Non-pigmented ciliary epithelial cell (primary cell): ENCODE measurements at places on chromosomes 11 and 22.

GRCh38 chr11:103652013-103652412 is 384.4 kb upstream of the DDI1 start:
- DNase-seq, result no peak

DNA sequence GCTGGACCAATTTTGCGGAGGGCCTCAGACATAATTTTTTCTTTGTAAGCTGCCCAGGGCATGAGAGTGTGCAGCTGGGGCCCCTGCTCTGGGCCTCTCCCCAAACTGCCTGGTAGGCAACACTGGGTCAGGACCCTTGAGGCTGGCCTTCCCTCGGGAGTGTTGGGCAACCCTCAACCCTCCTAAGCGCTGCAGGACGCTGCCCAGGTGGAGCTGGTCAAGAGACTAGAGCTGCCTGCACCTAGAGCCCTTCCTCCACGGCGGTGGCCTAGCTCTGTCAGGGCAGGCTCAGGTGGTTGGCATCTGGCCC is 505 bp upstream of the TMEM132A start:
- DNase-seq, result no peak

GRCh38 chr11:29435421-29435820 is 581.4 kb downstream of the KCNA4 start:
- DNase-seq, result no peak

- DNase-seq, result no peak
These were observed 58.9 kb downstream of the PARVA start for GRCh38 chr11:12436266-12436665.

DNA sequence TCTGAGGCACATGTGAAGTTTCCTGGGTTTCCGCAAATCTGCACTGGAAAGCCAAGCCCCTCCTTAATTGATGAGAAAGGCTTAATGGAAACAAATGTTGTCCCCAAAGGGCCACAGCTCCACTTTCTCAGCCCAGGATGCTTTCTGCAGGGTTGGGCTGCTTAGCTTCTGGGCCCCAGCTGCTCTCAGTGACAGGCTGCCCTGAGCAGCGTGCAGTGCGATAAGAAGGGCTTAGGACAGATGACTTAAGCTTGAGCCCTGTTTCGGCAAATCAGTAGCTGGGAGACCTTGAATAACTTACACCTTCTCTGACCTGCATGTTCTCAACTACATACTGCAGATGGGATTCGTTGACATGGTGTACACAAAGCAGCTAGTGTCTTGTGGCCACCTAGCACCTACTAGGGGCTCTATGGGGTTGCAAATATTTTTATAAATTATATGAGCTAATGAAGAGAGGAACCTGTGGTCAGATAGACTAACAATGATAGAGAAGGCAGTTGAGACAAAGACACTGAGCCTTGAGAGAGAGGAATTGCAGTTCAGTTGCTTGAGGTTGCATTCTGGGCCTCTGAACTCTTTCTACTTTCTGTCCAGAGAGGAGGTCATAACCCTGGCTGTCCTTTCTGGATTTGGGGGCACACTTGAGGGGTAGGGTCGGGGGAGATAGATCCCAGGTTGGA is 11.5 kb downstream of the STX3 start:
- no peak for DNase-seq

DNA sequence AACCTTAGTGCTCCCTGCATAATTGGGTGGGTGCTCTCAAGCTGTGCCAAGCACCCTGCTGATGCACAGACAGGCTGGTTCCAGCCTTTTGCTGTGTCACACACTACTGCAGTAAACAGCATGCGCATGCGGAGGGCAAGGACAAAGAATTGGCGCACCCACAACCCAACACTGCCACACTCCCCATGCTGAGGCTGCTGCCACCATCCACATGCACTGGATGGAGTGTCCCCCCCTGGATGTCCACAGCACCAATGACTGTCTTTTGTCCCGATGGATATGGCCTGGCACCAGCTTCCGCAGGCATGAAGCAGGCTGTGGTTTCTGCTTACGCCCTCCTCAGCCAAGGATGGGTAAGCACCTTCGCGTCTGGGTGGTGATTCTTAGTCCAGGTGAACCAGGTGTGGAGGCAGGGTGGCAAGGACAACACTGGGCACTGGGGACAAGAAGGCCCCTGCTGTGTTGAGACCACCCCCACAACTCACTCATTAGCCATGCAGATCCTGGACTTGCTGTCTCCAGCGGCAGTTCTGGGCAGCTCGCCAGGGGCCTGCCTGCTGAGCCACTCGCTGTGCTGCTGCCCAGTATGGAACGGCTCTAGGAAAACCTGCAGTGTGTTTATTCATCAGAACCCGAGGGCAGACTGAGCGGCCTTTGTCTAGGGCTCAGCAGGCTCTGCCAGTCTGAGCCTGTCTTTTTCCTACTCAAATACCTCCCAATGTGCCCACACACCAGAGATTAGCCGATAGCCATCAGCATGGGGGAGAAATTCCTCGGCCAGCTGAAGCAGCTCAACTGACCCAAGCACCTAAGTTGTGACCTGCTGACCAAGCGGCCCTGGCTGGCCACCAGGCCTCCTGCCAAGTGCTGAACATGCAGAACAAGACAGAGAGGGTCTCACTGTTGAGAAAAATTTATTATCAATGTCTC is 8.2 kb upstream of the NAP1L4 start:
- DNase-seq, result no peak

GRCh38 chr11:104443387-104443786 is 279.4 kb upstream of the PDGFD start:
- no peak for DNase-seq

GRCh38 chr22:48781868-48782267 is 1045.8 kb downstream of the BRD1 start:
- DNase-seq, result no peak

GRCh38 chr11:7031471-7031871 is 11.2 kb downstream of the NLRP14 start:
- no peak for DNase-seq

DNA sequence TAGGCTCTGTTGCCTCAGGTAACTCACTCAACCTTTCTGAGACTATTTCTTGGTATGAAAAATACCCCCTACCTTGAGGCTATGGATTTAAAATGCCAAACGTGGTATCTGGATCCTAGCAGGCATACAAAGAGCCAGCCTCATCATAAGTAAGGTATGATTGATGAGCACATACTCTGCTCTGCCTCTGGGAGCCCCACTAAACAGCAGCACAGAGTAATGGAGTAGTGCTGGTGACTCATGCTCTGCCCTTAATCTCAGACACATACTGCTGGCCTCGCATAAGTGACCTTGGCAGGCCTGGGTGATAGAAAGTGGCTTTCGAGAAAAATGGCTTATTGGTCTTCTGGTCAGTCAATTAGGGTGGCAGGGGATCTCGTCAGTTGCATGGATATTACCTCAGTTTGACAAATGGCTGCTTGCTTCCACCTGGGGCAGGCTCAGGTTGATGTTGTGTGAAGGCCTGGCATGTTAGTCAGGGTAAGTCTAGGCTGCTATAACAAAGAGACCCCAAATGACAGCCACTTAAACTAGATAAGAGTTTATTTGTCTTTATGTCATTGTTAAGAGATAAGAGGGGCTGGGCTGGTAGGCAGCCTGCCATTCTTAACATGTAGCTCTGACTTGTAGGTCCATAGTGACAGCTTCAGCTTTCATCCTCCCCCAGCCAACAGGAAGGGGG is 15.2 kb upstream of the SLC6A5 start:
- DNase-seq, result no peak

DNA sequence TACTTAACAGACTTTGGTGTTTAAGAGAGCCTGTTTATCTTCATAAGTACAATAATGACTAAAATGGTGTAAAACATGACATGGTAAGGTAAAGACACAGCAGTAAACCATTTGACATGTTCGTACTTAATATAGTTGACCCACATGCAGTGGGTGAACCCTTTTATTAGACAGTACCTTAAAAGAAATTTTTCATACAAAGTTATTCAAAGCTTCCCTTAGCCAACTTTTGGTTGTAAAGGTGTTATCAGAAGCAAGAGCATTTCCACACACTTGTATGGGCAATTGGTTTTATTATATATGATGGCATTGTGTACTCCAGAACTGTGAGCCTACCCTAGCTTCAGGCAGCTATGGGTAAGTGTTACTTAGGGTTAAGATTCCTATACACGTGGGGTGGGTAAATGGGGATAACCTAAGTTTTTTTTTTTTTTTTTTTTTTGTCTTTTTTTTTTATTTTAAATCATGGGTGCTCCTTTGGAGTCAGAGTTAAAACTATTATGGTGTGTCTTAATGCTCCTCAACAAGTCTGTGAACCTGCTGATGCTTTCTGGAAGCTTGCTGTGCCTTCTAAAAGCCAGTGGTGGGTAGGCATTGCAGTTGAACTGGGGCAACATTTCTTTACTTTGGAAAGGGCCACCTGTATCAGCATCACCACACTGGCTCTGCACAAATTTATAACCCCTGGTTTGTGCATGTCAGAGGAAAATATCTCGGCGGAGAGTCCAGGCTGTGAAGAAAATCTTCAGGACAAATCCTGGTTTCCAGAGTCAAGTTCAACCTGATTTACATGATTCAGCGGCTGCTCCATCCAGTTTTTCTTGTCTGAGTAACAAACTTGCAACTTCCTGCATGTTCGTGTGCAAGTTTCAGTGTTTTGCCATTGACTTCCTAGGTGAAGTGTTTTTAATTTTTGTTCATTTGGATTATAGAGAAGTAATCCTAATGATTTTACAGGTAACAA is 3.3 kb downstream of the PCF11 start:
- DNase-seq, result no peak

- DNase-seq, result no peak
These were observed 724.9 kb upstream of the TENM4 start for GRCh38 chr11:80165744-80166143.

- no peak for DNase-seq
These were observed 54.8 kb upstream of the MN1 start for GRCh38 chr22:27856386-27856785.

DNA sequence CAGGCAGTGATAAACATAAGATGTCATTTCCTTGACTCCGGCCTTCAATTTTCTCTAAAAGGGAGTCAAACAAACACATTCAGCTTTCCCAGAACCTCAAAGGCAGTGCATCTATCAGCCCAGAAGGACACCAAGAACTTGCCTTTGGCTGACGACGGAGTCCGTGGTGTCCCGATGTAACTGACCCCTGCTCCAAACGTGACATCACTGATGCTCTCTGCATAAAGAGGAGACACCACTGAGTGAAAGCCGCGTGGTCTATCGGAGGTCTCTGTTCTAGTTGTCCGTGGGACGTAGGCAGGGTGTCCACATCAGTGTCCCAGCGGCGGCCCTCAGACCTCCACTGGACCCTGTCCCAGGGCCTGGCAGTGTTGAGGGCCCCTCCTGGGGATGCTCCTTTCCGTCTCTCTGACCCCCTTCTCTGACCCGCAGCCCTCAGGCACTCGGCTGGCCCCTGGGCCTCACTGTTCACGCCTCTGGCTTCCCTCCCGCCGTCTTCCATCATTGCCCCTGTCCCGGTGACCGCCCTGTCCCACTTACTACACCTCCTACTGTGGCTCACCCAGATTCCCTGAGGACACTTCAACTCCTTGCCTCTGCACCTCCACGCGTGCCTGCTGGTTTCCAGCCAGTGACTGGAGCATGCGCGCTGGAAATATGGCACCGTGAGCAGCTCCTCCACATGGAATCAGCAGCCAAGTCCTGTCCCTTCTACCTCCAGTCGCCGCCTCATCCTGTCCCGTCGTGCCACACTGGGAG is 70.4 kb downstream of the NCAPD3 start:
- no peak for DNase-seq

- DNase-seq, result no peak
These were observed 30.9 kb downstream of the POU2AF1 start for GRCh38 chr11:111348147-111348546.

DNA sequence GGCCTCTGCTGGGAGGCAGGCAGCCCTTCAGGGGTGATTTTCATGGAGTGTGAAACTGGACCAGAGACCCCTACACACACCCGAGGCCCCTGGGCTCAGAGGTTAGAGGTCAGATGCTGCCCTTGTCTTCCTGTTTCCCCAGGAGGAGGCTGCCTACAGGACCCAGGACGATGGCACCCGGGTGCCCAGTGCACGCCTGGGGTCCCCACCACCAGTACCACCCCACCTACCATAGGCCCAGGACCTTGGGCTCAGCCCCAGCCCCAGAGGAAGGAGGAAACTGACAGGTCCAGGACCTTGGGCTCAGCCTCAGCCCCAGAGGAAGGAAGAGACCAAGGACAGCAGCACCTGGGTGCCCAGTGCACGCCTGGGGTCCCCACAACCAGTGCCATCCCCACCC is 79.2 kb downstream of the BRD1 start:
- DNase-seq, result no peak

GRCh38 chr11:125388611-125389010 is 107.5 kb downstream of the FEZ1 start:
- DNase-seq, result no peak

- DNase-seq, result no peak
These were observed 1237.1 kb downstream of the FAM181B start for GRCh38 chr11:81496601-81497000.

DNA sequence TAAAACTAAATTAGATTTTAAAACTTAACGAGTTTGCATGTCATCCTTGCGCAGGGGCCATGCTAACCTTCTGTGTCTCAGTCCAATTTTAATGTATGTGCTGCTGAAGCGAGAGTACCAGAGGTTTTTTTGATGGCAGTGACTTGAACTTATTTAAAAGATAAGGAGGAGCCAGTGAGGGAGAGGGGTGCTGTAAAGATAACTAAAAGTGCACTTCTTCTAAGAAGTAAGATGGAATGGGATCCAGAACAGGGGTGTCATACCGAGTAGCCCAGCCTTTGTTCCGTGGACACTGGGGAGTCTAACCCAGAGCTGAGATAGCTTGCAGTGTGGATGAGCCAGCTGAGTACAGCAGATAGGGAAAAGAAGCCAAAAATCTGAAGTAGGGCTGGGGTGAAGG is 10.6 kb downstream of the LIMK2 start:
- no peak for DNase-seq

- no peak for DNase-seq
These were observed 11.6 kb upstream of the RTN4R start for GRCh38 chr22:20279662-20280134.

DNA sequence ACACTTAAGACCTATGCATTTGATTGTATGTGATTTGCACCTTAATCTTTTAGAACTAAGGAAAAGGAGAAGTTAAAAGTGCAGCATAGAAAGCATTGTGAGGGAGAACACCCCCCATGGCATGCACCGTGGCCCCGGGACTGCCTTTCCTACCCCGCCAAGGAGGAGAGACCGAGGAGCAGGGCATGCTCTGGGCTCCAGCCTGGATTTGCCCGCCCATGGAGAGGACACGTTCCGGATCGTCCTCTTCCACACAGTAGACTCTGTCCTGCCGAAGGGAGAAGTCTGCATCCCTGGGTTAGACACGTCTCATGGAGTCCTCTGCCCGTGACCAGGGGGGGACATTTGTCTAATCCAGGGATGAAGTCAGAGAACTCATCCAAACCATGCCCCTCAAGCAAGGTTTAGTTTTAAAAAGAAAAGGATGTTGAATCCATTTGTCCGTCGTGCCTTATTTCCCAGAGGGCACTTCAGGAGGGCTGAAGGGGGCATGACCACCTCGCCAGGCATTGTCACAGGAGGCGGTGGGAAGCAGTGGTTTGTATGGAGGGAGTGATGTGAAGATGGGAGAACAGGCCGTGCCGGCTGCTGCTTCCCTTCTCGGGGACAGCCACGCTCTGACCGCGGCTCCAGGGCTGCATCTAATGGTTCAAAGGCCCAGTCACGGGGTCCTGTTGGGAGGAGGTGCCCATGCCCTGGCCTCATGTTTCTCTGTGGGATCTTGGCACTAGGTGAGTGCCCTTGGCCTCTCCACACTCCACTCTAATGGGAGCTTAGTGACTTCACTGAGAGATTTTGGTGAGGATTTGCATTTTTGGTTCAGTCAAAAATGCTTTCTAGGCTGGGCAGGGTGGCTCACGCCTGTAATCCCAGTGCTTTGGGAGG is 66.2 kb upstream of the GAL start:
- no peak for DNase-seq

- no peak for DNase-seq
These were observed 11.3 kb upstream of the TREH start for GRCh38 chr11:118690553-118691304.

- DNase-seq, result peak; percentile 92
These were observed 124.0 kb downstream of the ETS1 start for GRCh38 chr11:128463371-128463829.
